Dermis blood vessel endothelial cell (primary cell): ENCODE measurements at places on chromosomes 11 and 22. TPM values are rescaled to one million over a fixed set of nuclear protein-coding genes. Genes with fewer than 3 reads are reported as not detected.
A peak's percentile ranks its signal among the peaks of the same experiment; 100 is the strongest.

- peak; percentile 7 for DNase-seq
These were observed 34.7 kb downstream of the ALG9 start for GRCh38 chr11:111836721-111837120.

GRCh38 chr11:112050721-112051120 lies 23.1 kb downstream of the PIH1D2 start:
- no peak for DNase-seq

GRCh38 chr22:48635816-48636215 lies 1191.9 kb downstream of the BRD1 start:
- DNase-seq = no peak

- no peak for DNase-seq
These were observed 40.6 kb upstream of the CRYBB3 start for GRCh38 chr22:25159028-25159427.

GRCh38 chr22:44885806-44886360 lies 123.9 kb downstream of the PHF21B start:
- DNase-seq = no peak

GRCh38 chr11:7538031-7538430 lies 24.2 kb downstream of the PPFIBP2 start:
- DNase-seq = no peak

DNA sequence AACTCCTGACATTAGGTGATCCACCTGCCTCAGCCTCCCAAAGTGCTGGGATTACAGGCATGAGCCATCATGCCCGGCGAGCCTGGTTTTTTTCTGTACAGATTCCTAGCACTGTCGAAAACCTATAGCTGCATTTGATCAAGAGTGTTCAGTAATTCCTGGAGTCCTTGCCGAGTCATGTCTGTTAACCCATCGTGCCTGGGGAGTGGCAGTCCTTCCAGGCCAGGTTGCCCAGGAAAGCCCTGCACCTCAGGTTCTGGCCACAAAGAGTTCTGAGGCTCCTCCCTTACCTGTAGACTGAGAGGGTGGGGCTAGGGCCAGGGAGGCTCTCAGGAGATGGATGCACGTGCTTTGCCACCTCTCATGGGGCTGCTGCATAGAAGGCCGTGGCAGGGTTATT lies 17.0 kb downstream of the YDJC start:
- no peak for DNase-seq

- DNase-seq = no peak
These were observed 133.6 kb downstream of the SHANK2 start for GRCh38 chr11:71118671-71119250.

DNA sequence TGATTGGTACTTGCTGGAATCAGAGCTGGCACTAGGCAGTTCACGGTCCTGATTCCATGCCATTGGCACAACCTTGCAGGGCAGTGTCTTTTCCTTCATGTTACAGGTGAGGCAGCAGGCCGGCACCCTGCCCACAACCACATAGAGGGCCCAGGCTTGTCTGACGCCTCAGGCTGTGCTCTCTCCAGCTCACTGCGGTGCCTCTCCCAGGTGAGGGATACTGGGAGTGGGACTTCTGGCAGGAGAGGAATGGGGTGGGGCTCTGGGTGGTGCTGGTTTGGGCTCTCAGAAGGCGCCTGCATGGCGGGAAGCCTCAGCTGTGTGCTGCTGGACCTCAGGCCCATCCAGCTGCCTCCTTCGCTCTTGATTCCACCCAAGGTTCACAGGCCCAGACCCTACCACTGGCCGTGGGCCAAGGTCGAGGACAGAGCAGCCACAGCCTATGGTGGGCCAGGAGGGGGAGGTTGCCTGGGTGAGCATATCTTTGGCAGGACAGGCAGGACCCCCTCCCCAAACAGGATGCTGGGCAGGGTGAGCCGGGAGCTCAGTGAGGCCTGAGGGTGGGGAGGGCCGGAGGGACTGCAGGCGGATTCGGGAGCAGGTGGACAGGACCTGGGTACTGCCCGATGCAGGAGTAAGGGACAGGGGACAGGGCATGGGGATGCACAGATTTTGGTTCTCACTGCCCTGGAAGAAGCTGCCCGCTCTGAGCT lies 7.0 kb upstream of the MPPED1 start:
- no peak for DNase-seq

DNA sequence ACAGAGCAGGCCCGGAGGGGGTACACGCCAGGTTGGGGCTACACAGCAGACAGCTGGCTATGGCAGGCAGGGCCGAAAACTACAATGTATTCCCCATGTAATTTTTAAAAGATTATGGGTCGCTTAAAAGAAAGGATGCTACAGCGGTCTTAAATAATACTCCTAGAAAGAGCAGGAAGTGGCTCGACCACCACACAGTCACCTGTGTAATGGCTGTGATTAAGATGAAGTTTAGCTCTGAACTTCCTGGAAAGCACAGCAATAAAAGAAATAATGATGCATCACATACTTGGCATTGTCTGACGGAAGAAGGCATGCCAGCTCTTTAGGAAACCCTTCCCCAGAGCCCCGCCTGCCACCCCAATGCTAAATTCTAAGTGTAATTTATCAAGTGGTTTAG lies 32.6 kb downstream of the WNT11 start:
- DNase-seq = no peak

- no peak for DNase-seq
These were observed 527.7 kb downstream of the MN1 start for GRCh38 chr22:27273853-27274252.

GRCh38 chr11:80846979-80847378 lies 1406.1 kb upstream of the TENM4 start:
- peak; percentile 2 for DNase-seq

GRCh38 chr22:41523464-41524221 lies 20.6 kb downstream of the POLR3H start:
- no peak for DNase-seq

GRCh38 chr11:80899381-80899780 lies 1458.6 kb upstream of the TENM4 start:
- no peak for DNase-seq

GRCh38 chr11:133383689-133384088 lies 148.6 kb downstream of the OPCML start:
- no peak for DNase-seq

- DNase-seq = no peak
These were observed 46.5 kb upstream of the CCND1 start for GRCh38 chr11:69594481-69594880.

DNA sequence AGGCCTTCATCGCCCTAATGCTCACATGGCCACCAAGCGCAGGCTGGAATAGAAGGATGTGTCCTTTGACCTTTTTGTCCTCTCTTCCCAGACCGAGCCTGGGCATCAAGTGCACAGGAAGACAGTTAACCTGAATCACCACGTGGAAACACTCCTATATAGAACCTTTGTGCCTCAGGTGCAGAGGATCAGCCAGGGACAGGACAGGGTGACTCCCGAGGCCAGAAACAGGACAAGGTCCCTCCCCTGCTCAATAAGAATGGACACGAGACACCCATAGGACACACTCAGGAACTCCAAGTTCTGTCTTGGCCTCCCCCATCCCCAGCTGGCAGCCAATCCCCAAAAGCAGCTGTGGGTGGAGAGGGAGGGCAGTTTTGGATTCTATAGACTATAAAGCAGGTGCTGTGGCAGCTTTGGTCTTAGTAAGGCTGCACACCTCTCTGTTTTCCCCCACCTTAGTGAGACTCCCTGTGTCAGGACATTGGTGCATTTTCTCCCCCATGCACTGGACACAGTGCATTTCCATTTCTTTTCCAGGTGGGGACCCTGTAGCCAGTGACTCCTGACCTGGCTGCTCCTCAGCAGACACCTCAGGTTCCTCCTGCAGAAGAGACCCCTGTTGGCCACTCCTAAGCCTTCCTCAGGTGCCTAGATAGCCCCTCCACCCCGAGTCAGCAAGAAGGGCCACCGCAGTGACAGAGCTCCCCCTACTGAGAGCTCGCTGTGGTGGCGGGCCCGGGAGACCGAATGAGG lies 43.6 kb upstream of the POU2AF1 start:
- peak; percentile 50 for DNase-seq

DNA sequence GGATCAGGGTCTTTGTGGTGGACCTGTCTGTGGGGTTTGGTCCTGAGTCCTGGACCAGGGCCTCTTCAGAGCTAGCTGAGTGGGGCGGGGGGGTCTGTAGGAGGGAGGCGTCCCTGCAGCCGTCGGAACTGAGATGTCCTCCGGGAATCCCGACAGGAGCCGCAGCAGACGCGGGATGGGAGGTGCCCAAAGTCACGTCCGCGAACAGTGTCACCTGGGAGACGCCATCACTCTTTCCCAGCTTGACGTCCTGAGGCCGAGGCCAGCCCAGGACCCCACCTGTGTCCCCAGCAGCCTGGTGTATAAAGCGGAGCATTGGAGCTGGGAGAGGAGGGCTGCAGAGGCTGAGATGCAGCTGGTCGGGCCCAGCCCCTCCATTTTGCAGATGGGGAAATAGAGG lies 1234.7 kb downstream of the BRD1 start:
- no peak for DNase-seq

GRCh38 chr11:59292611-59293010 lies 66.1 kb upstream of the OR5AN1 start:
- DNase-seq = no peak

DNA sequence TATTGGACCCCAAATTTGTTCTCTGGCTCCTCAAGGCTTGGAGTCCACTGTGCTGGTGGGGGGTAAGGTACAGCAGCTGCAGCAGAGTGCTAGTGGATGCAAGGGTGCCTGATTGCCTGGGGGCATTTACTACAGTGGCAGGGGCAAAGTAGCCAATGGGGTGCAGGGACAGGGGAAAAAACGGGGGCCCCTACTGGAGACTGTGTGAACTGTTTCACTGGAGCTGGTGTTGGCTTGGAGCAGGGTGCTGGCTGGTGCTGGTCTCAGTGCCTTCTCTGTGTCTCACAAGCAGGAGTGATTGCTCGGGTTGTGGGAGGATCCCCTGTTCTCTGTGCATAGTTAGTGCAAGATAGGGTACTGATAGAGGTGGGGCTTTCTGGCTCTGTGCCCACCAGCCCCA lies 935.9 kb downstream of the JRKL start:
- DNase-seq = no peak

GRCh38 chr11:17014833-17015626 lies 816 bp upstream of the PLEKHA7 start:
- peak; percentile 57 for DNase-seq

- DNase-seq = no peak
These were observed 177.3 kb downstream of the ADAMTS15 start for GRCh38 chr11:130625578-130626306.

- no peak for DNase-seq
These were observed 1.5 kb downstream of the FHIP1B start for GRCh38 chr11:6232899-6233298.

The SIK2 gene
- total RNA-seq = 12.8 and 13.2 TPM in 2 replicates

The RTN4R gene
- total RNA-seq = 0.68 and 2.7 TPM in 2 replicates

The OR6X1 gene
- total RNA-seq = not detected in 2 replicates

The GRAP2 gene
- under 0.01 TPM in 1 of 2 replicates, not detected in the other for total RNA-seq

The OTOG gene
- total RNA-seq = not detected in 2 replicates

The KBTBD4 gene
- total RNA-seq = 39.3 and 51.7 TPM in 2 replicates

The EMID1 gene
- 2.9 and 6.1 TPM in 2 replicates for total RNA-seq

The NRIP3 gene
- total RNA-seq = 1.2 and 2.0 TPM in 2 replicates

The P2RY6 gene
- 0.05 TPM in 1 of 2 replicates, not detected in the other for total RNA-seq

The C11orf97 gene
- total RNA-seq = not detected in 2 replicates

The OR8D1 gene
- total RNA-seq = not detected in 2 replicates

The MAPK8IP1 gene
- 2.2 and 3.1 TPM in 2 replicates for total RNA-seq

The INPP5J gene
- 0.33 TPM in 1 of 2 replicates, not detected in the other for total RNA-seq

The SHANK2 gene
- 0.37 and 0.68 TPM in 2 replicates for total RNA-seq

The GSTT2 gene
- total RNA-seq = 0.65 TPM in 1 of 2 replicates, not detected in the other

The PDE2A gene
- total RNA-seq = 351 and 380 TPM in 2 replicates

The FGF3 gene
- total RNA-seq = not detected in 2 replicates

The RCE1 gene
- 17.0 and 27.0 TPM in 2 replicates for total RNA-seq
